ENCODE measurements at places on chromosomes 4 and X. TPM values are rescaled to one million over a fixed set of nuclear protein-coding genes. Genes with fewer than 3 reads are reported as not detected.

Gene CLDN2
- not detected for total RNA-seq

Gene TLR2
- 1.5 TPM for total RNA-seq

Gene TSPAN6
- 16.9 TPM for total RNA-seq

Gene TBX22
- total RNA-seq, result not detected

Gene UTP3
- 29.9 TPM for total RNA-seq

Gene DCX
- total RNA-seq, result 2.5 TPM

Gene IL21
- total RNA-seq, result not detected

Gene SH3D19
- total RNA-seq, result 16.0 TPM

Data from melanocyte of skin (primary cell).